ENCODE measurements at places on chromosomes 13 and 19. TPM values are rescaled to one million over a fixed set of nuclear protein-coding genes. Genes with fewer than 3 reads are reported as not detected.

SIGLEC5 gene
- total RNA-seq: not detected

PPP1R37 gene
- total RNA-seq: 15.2 TPM

SLC25A41 gene
- not detected for total RNA-seq

CCDC8 gene
- total RNA-seq: not detected

KANK2 gene
- 0.63 TPM for total RNA-seq

RNF6 gene
- total RNA-seq: 44.3 TPM

SPACA4 gene
- not detected for total RNA-seq

ASF1B gene
- total RNA-seq: 1.5 TPM

SLITRK6 gene
- total RNA-seq: not detected

Measured in T-helper 17 cell (primary cell).